ENCODE measurements at places on chromosomes 6 and 20.

DNA sequence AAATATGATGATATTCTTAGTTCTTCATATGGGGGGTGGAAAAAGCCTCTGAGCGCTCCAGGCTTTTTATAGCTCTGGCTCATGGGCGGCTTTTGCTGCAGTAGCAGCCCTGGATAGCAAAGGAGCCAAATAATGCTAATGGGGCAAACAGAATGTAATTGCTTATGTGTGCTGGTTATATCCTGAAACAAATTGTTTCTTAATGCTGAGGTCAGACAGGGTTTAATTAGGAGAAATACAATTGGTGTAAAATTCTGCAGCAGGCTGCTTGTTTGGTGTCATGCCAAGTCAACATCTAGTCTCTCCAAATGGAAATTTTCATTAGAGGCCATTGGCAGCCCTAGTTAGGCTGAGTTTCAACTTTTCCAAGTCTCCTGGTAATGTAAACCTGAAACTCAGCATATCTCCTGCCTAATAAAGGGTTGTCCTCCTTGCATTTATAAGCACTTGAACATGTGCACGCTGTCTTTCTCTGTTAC is 530.1 kb upstream of the NOX3 start:
- DNase-seq = no peak

- peak; percentile 21 for DNase-seq
These were observed at the start of gene NINL for GRCh38 chr20:25584905-25585704. Gene NINL, minus strand, starts transcription at chr20:25585531. Its CDS starts 58,944 bp downstream, at chr20:25526587.

GRCh38 chr20:10521068-10521831 is 86.1 kb downstream of the SLX4IP start:
- no peak for DNase-seq

DNA sequence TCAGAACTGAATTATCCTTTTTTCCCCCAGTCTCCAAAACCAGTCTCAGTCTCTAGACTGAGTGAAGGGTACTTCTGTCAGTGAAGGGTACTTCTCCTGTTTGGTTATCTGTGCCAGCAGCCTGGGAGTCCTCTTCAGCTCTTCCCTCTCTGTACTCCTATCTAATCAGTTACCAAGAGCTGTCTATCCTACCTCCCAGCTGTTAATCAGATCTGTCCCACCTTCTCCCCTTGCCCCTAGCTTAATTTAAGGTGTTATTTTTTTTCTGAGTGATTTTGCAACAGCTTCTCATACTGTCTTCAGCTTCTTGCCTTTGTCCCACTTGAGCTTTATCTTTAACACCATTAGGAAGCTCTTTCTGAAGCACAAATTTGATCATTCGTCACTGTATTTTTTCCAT is 491.9 kb upstream of the SOX4 start:
- no peak for DNase-seq

GRCh38 chr6:34839666-34840352 is 47.9 kb downstream of the BLTP3A start:
- no peak for DNase-seq

GRCh38 chr6:29813809-29814208 is 13.8 kb upstream of the HLA-G start:
- no peak for DNase-seq

DNA sequence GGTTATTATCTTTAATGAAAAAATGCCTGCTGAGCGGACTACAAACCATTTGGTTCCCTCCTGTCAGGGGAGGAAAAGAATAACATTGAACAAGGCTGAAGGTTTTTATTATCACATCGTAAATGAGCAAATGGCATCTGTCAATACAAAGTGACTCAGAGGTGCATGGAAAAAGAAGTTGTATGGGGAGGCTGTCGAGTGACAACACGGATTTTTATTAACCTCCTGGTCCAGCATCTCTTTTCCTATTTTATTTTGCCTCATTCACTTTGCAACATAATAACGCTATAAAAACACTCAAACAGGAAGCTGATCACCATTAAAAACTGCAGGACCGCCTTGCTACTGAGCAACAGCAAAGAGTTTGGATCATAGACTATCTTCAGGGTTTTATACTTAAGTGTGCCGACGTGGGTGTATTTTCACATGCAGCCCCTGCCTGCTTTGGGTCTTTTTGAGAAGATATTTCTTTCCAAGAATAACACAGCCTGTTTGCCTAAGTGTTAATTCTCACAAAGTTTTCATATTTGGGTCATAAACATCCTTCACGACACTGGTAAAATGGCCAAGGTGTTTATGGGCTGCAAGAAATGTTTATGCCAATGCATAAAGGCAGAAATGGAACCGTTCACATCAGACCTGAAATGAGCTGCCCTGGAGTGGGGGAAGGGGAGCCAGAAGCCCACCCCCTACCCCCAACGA is 132.1 kb upstream of the SALL4 start:
- DNase-seq = no peak

GRCh38 chr6:43159599-43159998 is 11.5 kb upstream of the SRF start:
- no peak for DNase-seq

- DNase-seq = no peak
These were observed 36.6 kb upstream of the SCAF8 start for GRCh38 chr6:154696661-154697060.

GRCh38 chr20:45892049-45892825 is 1.1 kb downstream of the CTSA start:
- no peak for DNase-seq

DNA sequence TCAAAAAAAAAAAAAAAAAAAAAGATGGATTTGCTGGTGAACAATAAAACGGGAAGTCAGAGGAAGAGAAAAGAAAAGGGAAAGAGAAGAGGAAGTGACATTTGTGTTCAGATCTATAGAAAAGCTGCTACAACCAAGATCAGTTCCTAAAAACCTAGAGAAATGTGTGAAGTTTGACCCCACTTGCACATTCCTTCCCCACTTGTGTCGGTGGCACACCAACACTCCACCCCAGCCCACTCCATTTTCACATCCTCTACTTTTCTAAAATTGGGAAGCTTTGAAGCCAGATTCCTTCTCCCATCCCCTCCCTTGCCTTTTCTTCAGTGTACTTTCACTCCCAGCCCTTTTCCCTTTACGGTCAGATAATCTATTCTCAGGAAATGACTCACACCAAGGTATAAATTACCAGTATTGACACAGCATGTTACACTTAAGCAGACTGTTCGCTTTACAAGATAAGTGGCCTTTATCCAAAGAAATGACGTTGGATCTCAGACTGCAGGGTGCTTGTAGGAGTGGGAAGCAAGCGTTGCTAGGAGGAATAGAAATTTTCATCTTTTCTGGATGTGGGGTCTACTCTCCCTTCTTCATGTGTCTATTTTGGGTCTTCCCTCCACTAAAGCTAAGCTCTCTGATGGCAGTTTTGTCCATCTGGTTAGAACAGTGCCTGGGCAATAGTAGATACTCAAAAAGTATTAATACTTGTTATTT is 92.5 kb upstream of the ADGRF1 start:
- no peak for DNase-seq

- DNase-seq = no peak
These were observed 173.0 kb upstream of the SCGN start for GRCh38 chr6:25478973-25479372.

DNA sequence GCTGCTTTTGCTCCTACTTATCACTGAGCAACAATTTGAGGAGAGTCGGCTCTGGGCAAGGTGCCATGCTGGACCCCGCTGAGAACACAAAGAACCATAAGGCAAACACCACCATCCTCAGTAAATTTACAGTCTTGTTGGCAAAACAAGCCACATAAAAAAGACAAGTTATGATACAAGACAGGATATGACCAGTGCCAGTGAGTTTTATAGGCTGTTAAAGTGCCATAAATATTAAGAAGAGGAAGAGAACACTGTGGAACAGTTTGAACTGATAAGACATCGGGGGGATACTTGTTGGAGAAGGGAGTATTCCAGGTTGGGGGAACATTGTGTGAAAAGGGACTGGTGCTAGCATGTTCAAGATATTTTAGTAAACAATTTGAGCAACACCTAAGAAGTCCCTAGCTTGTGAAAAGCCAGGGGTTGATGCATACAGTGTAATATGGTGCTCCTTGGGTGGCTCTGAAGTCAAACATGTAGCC is 25.3 kb upstream of the RIPOR2 start:
- no peak for DNase-seq

GRCh38 chr6:26304797-26305640 is 60.0 kb upstream of the BTN3A2 start:
- peak; percentile 67 for DNase-seq

DNA sequence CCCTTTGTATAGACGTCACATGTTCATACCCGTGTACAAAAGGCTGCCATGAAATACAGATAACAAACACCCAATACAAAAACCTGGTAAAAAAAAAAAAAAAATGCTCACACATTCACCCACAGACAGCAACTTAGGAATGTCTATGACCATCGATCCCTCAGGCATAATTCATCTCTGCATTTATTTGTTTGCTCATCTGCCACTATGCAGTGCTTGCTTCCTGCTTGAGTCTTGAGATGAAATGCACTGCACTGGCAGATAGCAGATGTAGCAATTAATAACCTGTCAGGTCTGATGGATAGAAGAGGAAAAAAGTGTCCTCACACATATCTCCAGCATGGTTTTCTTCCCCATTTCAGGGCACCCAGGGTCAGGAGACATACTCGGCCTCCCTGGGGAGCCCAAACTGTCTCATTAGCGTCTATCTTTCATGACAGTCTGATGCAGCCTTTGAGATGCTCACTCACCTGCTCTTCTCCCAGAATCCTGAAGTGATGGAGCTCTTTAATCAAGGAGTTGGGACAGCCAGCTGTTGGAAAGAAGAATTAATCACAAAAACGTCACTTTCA is 295.1 kb upstream of the AGPAT4 start:
- DNase-seq = no peak

DNA sequence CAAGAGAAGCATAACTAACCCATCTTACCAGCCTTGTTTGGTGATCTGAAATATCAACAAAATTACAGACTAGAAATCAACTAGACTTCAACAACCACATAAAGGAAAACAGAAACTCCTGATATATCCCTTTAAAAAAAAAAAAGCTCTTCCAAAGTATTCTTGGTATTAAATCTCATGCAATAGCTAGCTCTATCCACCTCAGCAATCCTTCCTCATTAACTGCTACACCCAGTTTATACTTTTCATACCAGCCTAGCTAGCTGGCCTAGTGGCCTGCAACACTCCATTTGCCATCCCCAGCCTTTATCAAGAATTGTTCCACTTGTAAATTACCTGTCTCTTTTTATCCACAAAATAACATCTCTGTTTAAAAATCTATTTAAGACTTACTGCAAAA is 69.0 kb downstream of the BACH2 start:
- no peak for DNase-seq

GRCh38 chr20:20358801-20359200 is 9.1 kb upstream of the INSM1 start:
- no peak for DNase-seq

- no peak for DNase-seq
These were observed 306.6 kb downstream of the EPM2A start for GRCh38 chr6:145428706-145429105.

DNA sequence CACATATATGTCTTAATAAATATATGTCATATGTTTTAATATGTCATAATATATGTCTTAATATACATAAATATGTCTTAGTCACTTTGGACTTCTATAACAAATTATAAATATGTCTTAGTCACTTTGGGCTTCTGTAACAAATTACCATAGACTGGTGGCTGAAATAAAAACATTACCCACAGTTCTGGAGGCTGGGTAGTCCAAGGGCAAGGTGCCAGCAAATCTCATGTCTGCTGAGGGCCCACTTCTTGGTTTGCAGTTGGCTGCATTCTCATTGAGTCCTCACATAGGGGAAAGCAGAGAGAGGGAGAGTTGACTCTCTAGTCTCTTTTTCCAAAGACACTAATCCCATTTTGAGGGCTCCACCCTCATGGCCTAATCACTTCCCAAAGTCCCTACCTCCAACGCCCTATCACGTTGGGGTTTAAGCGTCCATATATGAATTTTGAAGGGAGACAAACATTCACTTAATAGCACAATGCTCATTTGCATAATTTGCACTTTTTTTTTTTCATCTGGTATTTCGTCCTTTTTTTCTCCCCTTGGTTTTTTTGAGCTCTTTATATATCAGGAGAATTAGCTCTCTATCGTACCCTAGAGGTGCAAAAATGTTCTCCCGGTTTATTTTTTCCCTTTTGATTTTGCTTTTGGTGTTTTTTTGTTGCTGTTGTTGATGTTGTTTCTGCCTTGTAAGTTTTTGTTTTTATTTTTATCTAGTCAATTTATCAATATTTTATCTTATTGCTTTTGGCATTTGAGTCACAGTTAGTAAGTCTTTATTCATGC is 266.4 kb downstream of the PLCB1 start:
- no peak for DNase-seq

- DNase-seq = no peak
These were observed 78.8 kb upstream of the ZNFX1 start for GRCh38 chr20:49356676-49357075.

GRCh38 chr6:46777476-46778346 is 15.5 kb upstream of the MEP1A start:
- no peak for DNase-seq

- no peak for DNase-seq
These were observed 17.2 kb upstream of the FNDC1 start for GRCh38 chr6:159152041-159152440.

DNA sequence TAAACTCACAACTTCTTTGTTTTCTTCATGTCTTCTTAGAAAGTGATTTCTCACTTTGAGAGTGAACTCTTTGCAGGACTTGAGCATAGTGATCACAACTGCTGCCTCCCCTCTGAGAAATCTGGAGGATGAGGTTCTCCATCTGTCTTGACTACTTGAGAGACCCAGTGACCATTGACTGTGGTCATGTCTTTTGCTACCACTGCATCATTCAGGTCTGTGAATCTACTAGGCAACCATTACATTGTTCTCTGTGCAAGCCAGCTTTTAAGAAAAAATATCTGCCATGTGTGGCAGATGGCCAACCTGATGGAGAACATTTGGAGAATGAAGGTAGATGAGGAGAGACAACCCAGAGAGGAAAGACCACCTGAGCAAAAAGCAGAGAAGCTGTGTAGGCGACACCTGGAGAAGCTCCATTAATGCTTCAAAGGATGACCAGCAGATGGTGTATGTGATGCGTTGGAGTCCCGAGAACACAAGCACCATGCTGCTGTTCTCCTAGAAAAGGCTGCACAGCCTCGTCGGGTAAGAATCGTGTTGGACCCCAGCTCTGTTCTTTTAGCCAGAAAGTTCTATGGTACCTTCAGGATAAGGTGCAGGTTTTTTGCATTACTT is 25.1 kb upstream of the TRIM26 start:
- DNase-seq = no peak
